ENCODE measurements at places on chromosomes 7 and 10.

DNA sequence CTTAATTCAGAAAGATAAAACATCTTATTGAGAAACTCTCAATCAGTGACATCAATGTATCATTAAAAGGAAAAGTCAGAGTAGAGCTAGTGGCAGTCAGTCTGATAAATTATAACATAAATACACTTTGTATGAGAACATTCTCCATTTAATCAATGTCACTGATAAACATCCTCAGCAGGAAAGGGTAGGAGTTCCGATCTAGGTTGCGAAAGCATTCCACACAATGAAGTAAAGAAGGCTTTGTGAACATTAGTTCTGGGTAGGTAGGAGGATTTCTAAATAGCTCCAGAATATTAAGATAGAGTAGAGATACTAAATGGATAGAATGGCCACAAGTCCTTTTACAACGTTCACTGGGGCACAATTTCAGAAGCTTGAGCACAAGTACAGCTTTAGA, 179.7 kb upstream of the MALRD1 start:
- DNase-seq = no peak

- no peak for DNase-seq
Measured at GRCh38 chr10:123574109-123574698, 92.0 kb upstream of the GPR26 start.

GRCh38 chr7:34417781-34418180, 240.2 kb upstream of the NPSR1 start:
- no peak for DNase-seq

DNA sequence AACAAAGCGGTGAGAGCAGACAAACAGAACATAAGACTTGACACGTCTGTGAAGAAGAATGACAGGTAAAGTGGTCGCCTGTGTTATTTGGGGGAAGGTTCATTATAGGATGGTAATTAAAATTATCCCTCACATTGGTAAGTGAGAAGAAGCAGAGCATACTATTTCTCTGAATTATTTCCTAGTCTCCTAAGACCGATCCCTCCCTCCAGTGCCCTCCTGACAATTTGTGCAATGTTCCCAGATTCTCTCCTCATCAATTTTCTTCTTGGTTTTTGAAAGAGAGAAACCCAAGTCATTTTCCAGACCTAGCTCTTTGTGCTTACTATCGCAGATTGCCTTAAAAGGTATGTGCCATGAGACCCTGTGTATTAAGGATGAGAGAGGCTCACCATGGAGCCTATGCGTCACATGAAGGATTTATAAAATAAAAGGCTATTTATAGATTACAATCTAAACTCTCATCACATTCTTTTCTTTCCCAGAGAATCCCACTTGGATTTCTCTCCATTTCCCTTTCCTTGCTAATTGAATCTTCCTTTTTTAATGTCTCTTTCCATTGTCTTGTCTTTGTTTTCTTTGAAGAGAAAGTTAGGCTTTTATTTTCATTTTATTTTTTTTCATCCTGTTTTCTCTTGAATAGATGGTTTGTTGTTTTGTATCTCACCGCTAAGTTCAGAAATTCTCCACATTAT, 112.0 kb downstream of the PPP1R3A start:
- DNase-seq = peak; percentile 20

- DNase-seq = no peak
Measured at GRCh38 chr10:71359364-71360046, 37.2 kb upstream of the CDH23 start.

- DNase-seq = no peak
Measured at GRCh38 chr10:124621637-124622036, 122.5 kb downstream of the FAM53B start.

DNA sequence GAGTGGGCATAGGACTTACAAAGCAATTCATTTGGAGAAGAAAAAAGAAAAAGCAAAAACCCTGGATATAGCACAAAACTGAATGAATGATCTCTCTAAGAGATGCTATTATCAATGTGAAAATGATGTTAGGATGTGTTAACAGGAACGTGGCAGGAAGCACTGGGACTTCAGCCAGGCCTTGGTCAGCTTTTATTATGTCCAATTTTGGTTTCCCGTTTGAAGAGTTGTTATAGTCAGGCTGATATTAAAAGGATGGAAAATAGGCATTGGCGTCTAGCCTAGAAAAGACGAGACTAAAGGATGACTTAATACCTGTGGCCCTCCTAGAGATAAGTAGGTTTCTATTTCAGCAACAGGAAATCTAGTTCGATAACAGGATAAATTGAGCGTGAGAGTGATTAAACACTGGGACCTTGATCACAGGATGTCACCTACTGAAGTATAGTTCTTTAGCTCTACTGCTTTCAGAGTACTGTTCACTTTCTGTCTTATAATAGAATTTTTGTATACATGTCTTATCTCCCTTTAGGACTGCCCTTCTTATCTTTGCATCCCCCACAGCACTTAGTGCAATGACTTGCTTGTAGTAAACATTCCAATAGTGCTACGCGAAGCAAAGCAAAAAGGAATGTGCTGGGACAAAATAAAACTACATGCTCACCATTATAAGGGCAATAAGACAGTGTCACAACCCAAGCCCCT, 99.8 kb upstream of the AGBL3 start:
- DNase-seq = no peak

- DNase-seq = no peak
Measured at GRCh38 chr10:106795619-106796018, 368.9 kb downstream of the SORCS1 start.

DNA sequence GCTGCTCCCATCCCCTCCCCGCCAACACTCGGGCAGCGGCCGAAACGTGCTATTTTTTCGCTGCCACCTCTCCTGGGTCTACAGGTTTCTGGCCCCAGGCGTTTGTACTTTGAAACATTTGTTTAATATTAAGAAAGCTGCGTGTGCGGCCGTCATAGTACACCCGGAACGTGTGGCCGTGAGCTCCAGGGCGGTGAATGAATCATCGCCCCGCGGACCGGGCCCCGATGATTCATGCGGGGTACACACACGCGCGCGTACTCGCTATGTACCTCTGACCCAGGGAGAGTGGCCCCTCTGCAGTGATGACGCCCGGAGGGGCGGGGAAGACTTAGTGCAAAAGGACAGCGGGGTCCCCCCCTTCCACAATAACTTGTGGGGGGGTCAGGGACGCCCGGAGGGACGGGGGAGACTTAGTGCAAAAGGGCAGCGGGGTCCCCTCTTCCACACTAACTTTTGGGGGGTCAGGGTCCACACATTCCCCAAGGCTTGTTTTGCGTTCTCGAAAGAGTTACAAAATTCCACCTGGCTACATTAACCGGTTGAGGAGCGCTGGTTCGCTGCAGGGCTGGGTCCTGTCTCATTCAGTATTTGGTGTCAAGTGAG, 56.5 kb upstream of the PCGF5 start:
- peak; percentile 49 for DNase-seq

- no peak for DNase-seq
Measured at GRCh38 chr7:106914018-106914607, 49.0 kb downstream of the PIK3CG start.

DNA sequence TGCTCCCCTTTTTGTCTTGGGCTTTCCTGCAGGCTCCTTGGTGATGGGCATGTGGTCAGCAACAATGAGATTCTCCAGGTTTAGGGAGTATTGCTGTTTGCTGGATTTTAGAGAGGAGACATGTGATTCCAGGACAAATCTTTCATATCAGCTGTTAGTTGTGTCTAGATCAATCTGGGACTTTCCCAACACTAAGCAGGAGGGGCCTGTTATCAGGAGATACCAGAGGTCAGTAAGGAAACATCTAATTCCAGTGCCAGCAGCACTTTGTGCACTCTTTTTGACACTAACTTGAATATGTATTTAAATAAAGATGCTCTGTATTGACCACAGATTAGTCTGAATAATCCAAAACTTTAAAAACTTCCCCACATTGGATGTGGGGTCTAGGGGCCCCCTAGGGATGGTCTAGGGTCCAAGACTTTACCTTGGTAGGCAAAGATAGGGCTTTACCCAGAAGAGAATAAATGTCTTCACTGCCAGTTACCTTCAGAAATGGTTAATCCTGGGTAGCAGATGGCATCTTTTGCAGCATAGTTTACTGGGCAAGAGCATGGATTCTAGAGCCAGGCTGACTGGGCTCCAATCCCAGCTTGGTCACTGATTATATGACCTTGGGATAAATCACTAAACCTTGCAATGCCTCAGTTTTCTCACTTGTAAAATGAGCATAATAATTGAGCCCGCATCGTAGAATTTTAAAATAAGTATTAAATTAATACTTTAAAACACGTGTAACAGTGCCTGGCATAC, 6.4 kb upstream of the FIGNL1 start:
- no peak for DNase-seq

DNA sequence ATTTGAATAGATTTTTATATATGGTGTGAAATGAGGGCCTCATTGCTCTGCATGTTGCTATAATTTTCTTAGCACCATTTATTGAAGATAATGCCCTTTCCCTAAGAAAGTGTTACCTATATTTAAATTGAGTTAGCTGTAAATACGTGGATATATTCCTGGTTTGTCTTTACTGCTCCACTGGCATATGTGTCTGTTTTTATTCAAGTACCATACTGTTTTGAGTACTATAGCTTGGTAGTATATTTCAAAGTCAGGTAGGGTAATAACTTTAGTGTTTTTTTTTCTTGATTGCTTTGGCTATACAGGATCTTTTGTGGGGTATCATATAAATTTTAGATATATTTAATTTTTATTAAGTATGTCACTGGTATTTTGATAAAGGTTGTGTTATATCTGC, 31.4 kb downstream of the ZNF273 start:
- no peak for DNase-seq

DNA sequence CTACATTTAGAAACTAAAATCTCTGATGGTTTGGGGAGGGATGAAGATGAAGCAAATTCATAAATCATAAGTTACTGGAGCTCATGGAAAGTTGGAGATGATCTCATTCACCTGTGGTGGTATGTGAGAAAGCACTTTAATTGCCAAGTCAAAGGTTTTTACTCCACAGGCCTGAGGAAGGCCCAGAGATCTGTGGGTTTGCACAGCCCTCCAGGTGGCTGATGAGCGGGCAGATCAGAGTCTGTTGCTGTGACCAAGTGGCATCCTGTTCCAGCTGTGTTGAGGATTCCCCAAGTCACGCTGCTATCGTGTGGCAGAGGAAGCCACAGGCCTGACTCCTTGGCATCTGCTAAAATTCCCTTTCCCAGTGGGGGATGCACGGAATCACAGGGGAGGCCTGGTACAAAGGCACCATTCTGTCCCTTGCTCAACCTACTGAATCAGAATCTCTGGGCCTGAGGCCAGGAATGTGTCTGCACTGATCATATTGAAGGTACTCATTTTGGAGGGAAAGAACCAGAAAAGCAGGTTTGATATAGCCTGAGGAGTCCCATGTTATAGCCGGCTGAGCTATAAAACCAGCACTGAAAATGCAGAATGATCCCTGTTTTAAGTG, 19.7 kb upstream of the DDC start:
- no peak for DNase-seq

Data from AG04450 (cell line).